ENCODE measurements at places on chromosomes 2 and 18.

- no peak for DNase-seq
These were observed 2.9 kb upstream of the SNRNP27 start for GRCh38 chr2:69890881-69891280.

- DNase-seq, result no peak
These were observed 363.3 kb upstream of the TFPI start for GRCh38 chr2:187917535-187917934.

GRCh38 chr2:201774546-201774945 lies 6.2 kb downstream of the ALS2 start:
- no peak for DNase-seq

GRCh38 chr2:72013726-72014125 lies 133.9 kb downstream of the CYP26B1 start:
- no peak for DNase-seq

DNA sequence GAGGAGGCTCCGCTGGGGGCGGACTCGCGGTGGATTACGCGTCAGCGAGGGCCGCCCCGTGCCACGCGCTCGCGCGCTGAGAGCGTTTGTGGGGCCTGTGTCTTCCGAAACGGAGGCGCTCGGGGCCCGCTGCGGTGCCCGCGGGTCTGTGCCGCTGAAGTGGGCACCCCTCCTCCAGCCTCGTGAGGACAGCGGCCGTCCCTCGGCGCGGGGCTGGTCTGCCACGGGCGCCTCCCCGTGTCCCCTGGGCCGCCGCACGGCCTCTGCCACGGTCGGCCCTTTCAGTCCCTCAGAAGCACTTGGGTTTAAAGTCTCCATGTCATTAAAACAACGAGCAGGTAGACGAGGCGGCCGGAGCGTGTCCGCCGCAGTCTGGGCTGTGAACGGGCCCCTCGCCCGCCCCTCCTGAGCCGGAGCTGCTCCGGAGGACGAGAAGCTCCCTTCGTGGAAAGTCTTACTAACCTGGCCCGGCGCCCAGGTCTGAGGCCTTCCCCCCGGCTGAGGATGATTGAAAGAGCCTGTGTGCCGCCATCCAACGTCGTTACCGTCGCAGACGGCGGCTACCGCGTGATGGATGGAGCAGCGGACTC lies 97.6 kb downstream of the NFATC1 start:
- DNase-seq, result no peak

All from HS-5 (cell line).